ENCODE measurements at places on chromosomes 13 and 19. TPM values are rescaled to one million over a fixed set of nuclear protein-coding genes. Genes with fewer than 3 reads are reported as not detected.

GRCh38 chr13:114248011-114248410 lies 13.3 kb downstream of the CDC16 start:
- DNase-seq, result no peak

DNA sequence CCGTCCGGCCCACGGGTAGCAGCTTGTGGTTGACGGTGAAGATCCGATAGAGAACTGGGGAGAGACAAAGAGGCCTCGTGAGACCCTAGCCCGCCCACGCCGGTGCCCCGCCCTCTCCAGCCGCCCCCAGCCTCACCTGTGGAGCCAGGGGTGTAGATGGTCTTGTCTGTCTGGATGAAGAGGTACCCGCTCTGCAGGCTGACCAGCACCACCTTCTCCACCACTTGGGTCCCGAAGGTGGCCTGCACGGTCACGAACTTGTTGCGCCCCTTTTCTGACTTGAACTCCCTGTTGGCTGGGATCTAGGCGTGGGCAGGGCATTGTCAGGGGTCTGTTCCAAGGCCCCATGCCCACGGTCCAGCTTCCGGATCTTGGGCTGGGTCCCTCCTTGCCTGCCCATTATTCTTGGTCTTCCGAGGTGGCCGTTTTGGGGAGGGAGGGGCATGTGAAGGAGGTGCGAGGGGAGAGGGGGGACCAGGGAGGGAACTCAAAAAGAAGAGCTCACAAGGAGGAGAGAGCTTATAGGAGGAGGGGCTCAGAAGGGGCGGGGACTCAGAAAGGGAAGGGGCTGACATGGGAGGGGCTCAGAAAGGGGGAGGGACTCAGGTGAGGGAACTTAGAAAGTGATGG lies 2.2 kb downstream of the C3 start:
- DNase-seq, result no peak

GRCh38 chr13:27362064-27362751 lies 62.2 kb upstream of the GTF3A start:
- peak; percentile 81 for DNase-seq

Gene ELSPBP1
- polyA plus RNA-seq, result not detected

Gene RFPL4A
- polyA plus RNA-seq, result not detected

Gene TMEM91
- 4.6 TPM for polyA plus RNA-seq

Data from A549 (cell line).